ENCODE measurements at places on chromosomes 4 and X.
A peak's percentile ranks its signal among the peaks of the same experiment; 100 is the strongest.

DNA sequence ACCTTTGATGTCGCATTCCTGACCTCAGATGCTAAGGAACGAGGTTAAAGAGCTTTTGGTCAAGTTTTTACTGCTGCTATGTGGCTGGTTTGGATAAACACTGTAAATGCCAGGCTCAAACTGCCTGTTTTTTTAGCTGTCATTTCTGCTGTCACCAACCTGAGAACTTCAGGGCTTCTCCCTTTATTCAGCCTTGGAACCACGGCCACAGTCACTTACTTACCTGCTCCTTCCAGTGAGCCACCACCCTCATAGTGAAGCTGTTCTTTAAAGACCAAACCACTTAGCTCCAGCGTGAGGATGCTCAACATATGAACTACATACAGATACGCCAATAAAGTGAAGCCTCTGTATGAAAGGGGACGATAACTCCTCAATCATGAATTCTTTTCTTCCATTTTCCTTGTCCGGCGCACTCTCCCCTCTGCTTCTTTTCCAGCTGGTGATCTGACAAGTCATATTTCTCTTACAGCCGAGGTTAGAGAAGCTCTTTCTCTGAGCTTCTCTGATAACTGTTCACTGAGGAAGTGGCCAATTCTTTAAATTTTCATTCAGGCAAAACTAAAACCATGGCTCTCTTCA, 152.8 kb upstream of the ANK2 start:
- DNase-seq = no peak

DNA sequence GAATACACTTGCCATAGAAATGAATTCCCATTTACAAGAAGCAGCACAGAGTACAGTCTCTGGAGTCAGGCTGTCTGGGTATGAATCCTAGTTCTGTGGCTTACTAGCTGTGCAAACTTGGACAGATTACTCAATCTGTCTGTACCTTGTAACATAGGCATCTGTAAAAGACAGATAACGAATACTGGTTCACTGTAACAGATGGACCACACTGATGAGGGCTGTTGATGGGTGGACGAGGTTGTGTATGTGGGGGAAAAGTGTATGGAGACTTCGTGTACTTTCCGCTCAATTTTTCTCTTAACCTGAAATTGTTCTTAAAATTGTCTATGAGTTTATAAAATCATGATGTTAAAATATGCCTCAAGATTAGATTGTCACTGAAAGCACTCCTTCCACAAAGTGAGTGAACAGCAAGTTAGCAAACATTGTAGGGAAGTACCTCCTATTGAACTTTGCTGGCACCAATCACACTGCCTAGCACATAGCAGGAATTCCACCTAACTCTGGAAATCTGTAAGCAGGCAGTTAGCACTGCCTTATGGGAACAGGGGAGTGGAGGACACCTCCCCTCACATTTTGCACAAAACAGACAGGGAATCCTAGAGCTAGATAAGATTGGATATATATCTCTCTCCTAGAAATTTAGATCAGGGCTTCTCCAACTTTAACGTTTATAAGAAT, 6.5 kb upstream of the EXOSC9 start:
- DNase-seq = no peak

DNA sequence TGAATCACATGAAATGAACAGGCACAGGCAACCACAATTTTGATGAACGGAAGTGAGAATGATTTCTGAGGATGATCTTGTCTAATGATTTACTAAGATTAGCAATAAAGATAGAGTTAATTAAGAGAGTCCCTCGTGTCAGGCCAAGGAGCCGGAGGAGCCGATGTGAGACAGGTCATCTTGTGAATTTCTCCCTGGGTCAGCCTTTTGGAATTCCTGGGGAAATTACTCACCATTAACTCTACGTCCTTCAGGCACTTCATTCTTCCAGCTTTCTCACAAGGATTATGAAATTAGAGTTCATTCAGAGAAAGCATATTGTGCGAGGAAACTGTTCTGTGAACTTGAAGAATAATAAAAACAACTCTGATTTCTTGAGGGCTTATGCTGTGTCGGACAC, 86.7 kb downstream of the PSAPL1 start:
- no peak for DNase-seq

- DNase-seq = no peak
Measured at GRCh38 chr4:69800599-69800998, 40.2 kb upstream of the SULT1B1 start.

DNA sequence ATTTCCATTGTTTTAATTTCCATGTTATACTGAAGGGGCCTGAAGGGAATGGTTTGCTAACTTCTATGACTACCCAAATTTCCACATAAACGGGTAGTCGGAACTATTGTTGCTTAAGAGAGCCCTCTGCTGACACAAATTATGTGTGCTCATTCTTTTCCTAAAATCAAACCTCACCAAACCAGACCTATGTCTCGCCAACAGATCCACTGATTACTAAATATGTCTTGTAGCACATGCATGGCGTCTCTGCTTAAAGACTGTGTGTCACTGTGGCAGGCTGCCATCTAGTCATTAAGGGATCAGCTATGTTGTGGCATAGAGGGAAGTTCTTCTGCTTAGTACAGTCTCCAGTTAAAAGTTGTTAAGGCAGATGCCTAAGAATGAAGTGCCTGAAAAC, 25.1 kb downstream of the PIR start:
- peak; percentile 2 for DNase-seq

DNA sequence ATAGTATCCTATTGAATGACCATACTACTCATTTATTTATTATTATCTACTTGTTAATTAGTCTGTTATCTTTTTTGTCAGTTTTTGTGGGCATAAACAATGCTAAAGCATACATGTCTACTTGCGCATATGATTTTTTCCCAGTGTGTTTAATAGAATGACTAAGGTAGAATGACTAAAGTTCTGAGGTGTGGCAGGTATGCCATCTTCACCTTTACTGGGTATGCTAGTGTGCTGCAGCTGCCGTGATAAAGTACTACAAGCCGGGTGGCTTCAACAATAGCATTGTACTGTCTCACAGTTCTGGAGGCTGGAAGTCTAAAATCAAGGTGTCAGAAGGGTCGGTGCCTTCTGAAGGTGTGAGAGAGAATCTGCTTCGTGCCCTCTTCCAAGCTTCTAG, 19.2 kb downstream of the CD38 start:
- DNase-seq = no peak

- no peak for DNase-seq
Measured at GRCh38 chr4:67954890-67955289, 8.4 kb downstream of the TMPRSS11A start.

GRCh38 chr4:151688003-151688784, 72.6 kb downstream of the GATB start:
- no peak for DNase-seq

- no peak for DNase-seq
Measured at GRCh38 chrX:36978886-36979285, 29.3 kb upstream of the FAM47C start.

DNA sequence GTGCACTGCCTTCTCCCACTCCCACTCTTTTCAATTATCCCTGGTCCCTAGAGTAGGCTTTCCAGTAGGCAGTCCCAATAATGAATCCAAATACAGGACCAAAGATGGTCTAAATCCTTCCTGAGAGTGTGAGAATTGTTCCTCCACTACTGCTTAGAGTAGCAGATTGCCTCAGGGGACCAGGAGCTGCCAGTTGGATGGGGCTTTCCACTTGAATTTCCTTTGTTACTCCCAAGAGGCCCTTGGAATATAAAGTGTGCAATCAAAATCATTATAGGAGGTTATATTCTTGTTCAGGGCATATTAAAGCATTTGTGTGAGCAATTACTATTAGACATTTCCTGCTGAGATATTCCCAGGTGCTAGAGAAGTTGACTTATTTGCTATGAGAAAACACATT, 156.6 kb upstream of the TLL1 start:
- DNase-seq = peak; percentile 11

GRCh38 chr4:94469221-94469784, 17.6 kb downstream of the PDLIM5 start:
- no peak for DNase-seq

DNA sequence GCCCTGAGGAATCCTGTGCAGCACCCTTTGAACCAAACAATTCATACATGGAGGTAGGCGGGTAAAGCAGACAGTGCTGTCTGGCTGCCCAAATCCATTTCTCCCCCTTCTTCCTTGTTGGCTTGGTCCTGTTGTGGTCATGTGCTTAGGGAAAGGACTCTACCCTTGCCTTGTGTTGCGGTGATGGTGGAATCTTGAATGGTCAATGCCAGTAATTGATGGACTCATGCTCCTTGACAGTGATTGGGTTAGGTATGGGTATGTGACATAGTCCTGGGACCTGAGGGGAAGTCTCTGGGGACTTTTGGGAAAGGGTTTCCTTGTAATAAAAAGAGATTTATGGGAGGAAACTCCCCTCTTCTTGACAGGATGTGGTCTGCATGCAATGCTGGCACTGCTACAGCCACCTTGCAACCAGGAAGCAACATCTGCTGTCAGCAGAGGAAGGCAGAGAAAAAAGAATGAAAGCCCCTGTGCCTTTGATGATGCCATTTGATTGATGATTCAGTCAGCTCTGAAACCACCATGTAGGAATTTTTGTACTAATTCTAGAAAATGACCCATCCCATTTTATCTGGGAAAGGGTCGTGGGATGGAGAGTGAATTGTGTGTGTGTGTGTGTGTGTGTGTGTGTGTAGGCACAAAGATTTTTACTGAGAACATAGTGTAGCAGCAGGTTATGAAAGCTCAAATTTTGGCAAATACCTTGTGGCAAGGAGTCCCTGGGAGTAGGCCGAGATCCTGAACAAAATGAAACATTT, 30.0 kb upstream of the HUWE1 start:
- no peak for DNase-seq

DNA sequence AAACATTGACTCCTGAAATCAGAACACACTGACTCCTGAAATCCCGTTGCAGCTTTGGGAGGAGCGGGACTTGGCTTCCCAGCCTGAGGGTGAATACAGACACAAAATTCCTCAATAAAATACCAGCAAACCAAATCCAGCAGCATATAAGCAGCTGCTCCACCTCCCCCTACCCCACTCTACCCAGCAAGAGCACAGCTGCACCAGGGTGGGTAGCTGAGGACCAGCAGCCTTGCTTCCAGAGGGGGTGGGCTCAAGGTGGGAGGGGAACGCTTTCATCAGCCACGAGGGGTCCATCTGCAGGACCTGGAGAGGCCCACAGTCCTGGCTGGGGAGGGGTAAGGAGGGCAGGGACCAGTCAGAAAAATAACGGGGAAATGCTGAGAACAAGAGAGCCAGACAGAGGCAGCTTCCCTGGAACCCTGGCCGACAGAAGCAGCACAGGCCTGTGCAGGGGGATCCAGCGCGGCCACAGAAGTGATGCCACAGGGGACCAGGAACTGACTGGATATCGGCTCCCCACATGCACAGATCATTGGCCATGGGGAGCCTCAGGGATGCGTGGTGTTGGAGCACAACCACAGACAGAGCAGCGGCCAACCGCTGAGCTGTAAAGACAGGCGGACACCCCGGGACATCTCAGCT, 49.8 kb downstream of the FGFRL1 start:
- no peak for DNase-seq

- no peak for DNase-seq
Measured at GRCh38 chr4:112616984-112617383, 19.7 kb downstream of the ZGRF1 start.

GRCh38 chrX:153628665-153629064, 18.3 kb upstream of the DUSP9 start:
- no peak for DNase-seq

DNA sequence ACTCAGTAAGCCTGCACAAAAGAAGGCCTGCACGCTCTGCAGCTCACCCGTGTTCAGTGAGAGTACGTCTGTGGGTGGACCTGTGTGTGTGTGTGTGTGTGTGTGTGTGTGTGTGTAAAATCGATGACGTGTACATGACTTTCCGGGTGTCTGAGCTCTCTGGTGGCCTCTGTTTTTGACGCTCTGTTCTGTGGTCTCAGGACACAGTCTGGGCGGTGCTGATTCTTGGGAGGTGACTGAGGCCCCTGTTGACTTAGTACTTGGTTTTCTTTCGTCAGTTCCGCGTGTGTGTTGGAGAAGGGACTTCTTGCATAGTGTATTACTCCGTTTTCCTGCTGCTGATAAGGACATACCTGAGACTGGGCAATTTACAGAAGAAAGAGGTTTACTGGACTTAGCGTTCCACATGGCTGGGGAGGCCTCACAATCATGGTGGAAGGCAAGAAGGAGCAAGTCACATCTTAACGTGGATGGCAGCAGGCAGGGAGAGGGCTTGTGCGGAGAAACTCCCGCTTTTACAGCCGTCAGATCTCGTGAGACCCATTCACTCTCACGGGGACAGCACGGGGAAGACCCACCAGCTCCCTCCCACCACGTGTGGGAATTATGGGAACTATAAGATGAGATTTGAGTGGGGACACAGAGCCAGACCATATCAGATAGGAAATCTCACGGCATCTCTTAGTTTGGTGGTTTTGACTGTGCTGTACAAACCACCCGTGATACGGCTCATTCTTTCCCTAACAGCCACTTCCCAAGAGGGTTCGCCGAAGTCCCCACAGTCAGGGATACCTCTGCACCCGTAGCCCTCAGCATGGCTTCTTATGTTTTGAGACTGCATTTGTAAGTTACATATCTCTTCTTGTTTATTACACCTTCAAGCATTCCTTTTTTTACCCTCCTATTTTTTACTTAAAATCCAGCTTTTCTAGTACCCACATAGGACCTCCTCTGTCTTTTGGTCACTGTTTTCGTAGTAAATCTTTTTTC, 24.5 kb downstream of the UVSSA start:
- no peak for DNase-seq

DNA sequence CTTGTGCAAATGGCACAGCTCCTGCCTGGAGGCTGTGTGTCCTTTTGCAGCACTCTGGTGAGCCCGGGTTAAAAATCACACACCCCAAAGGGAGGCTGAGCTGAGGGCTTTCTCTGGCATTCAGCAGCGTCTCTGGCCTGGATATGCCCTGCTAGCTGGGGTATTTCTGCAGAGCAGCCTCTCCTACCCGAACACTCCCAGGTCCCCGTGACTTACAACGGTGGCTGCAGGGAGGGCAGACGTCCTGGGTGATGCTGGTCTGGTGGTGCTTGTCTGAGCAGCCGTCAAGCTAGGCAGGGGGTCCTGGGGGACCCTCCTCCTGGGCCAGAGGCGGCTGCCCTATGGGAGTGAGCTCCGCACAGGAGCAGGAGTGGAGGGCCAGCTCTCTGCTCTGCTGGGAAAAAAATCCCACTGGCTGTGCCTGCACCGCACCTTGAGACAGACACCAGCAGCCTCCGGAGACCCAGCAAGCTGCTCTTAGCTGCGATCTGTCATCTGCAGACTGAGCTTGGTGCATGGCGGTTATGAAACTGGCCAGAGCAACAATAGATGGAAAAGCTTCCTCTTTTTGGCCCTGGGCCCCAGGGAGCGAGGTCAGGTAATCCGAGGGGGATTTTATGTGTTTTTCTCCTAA, 41.3 kb upstream of the ASMTL start:
- no peak for DNase-seq

DNA sequence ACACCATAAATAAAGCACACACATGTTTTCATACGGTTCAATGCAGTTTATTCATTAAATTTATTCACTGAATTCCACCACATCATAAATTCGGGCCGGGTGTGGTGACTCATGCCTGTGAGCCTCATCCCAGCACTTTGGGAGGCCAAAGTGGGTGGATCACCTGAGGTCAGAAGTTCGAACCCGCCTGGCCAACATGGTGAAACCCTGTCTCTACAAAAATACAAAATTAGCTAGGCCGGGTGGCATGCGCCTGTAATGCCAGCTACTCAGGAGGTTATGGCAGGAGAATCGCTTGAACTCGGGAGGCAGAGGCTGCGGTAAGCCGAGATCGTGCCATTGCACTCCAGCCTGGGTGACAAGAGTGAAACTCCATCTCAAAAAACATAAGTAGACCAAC, 131.6 kb downstream of the PDS5A start:
- DNase-seq = no peak

- no peak for DNase-seq
Measured at GRCh38 chr4:148778980-148779675, 336.9 kb upstream of the NR3C2 start.

All from NCI-H345 (cell line).